ENCODE measurements at places on chromosomes 2 and 18.
A peak's percentile ranks its signal among the peaks of the same experiment; 100 is the strongest.

DNA sequence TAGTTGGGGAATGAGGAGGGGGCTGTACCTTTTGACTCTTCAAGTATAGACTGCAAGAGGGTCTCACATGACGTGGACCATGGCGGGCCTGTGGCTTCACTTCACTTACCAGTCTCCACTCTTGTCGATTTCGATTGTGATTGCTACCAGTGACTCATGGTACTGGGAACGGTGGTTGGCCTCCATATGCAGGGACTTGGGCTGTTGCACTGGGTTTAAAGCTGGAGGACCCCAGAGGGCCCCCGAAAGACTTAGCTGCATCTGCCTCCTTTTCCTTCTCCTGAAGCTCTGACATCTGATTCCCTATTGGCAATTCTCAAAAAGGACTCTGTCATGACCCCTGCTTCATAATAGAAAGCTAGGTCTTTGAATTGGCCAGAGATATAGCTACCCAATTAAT is 43.4 kb downstream of the HK2 start:
- DNase-seq = no peak

DNA sequence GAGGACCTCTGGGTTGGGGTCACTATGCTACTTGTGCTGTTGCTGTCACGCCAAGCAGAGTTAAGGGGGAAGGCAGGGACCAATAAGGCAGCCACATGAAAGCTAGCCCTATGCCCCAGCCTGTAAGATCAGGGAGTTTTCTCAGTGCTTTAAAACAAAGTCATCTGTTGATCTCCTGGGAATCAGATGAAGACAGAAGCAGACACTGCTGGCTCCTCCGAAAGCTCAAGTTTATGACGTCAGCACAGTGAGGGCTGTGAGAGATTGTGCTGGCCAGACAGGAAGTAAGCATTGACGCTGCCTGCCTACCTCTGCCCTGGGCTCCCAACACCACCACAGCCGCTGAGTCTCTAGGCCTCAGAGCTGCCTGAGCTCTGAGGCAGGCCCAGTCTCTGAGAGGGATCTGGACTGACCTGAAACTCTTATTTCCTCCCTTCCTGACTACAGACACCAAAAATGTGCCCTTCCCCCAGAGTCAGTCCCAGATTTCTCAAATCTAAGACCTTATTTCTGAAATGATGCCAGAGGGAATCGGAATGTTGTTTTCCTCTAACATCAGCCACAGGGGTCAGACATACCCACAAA is 118.1 kb upstream of the EPAS1 start:
- peak; percentile 89 for DNase-seq

- peak; percentile 83 for DNase-seq
Measured at GRCh38 chr2:74632209-74632938, 15.8 kb downstream of the M1AP start.

DNA sequence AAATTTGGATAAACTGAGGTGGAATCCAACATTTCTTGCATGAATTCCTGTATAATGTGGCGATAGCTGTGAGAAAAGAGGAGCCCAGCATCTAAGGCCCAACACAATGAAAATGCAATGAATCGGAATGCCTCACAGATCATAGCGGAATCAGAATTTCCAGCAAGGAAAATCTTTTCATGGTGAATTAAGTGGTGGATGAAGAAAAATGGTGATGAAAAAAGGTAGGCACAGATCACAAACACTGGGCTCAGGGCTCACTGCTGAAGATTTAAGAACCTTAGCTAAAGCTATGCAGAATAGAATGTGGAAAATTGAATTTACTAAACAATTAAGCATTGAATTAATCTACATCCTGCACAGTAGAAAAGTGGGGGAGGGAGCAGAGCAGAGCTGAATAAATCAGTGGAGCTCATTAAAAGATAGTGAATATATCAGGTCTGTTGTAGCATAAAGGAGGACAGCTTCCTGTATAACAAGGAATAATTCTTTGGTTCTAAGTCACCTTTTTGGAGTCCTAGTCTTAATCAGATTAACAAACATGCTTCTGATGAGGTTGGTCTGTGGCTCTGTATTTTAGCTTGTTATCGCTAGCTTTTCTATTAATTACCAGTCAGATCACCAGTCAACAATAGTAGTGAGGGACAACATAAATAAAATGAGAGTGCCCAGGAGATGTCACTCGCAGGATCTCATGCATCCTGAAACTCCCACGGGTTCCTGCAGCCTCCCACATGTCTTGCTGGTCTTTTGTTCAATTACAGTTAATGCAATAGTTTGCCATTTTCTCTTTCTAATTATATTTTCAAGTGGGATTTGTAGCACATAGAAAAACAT is 27.0 kb downstream of the MEIS1 start:
- no peak for DNase-seq

DNA sequence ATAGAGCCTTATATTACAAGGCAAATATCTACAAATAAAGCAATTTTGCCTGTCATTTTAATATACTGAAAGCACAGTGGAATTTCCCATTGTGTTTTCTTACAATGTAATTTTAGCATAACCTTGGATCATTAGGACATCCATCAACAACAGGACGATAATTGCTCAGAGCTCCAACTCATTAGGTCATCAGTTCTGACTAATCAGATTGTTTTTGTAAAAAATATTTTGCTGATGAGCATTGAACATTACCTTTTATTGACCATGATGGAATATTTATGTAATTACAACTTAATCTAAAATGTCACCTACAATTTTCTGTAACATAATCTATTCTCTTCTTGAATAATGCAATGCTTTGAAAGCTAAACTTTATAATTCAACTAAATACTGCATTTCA is 215.3 kb upstream of the DSEL start:
- peak; percentile 5 for DNase-seq

- DNase-seq = peak; percentile 25
Measured at GRCh38 chr2:189836644-189837043, 52.4 kb downstream of the PMS1 start.

GRCh38 chr2:233032551-233033320 is at the start of gene NEU2:
NEU2 (plus strand) TSS chr2:233032672; CDS start chr2:233032672, 0 bp downstream.
- DNase-seq = no peak

GRCh38 chr2:88320076-88320773 is 132.3 kb downstream of the FOXI3 start:
- DNase-seq = no peak

- DNase-seq = peak; percentile 81
Measured at GRCh38 chr2:138615257-138615656, 113.7 kb downstream of the SPOPL start.

- DNase-seq = no peak
Measured at GRCh38 chr2:62698653-62699052, 6.9 kb upstream of the EHBP1 start.

- DNase-seq = peak; percentile 32
Measured at GRCh38 chr2:45220227-45220626, 211.0 kb upstream of the SIX2 start.

DNA sequence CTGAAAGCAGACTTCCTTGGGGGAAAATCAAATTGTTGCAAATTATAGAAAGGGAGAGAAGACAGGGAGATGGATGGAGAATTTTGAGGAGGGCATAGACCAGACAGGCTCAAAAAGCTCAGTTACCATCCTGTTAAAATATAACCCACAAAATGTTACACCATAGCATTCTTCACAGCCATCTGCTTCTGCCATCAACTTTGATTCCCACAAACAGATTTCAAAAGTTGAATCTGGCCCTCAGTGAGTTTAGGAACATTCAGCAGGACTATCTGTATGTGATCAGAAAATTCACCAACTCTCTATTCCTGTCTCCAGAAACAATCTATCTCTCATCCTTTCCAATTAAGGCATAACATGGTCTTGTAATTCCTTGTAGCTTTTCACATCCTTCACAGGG is 159.8 kb upstream of the CCDC68 start:
- no peak for DNase-seq

DNA sequence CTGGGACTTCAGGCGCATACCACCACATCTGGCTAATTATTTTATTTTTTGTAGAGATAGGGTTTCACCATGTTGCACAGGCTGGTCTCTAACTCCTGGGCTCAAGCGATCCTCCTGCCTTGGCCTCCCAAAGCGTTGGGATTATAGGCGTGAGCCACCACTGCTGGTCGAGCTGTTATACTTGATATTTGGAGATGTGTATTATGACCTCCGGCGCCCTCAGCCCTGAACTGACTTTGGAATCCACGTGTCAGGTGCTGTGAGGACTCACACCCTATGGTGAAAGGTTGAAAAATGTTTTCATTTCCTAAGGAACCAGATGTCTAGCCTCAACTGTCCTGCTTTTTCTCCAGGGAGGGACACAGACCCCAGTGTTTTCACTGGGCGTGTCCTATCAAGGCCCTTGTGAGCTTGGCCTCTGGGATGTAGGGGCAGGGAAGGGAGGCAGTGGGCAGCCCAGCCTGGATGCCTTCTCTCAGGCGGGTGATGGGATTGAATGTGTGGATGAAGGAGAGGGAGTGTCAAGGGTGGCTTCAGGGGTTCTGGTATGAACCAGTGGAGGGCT is 56.4 kb upstream of the HAAO start:
- DNase-seq = no peak

DNA sequence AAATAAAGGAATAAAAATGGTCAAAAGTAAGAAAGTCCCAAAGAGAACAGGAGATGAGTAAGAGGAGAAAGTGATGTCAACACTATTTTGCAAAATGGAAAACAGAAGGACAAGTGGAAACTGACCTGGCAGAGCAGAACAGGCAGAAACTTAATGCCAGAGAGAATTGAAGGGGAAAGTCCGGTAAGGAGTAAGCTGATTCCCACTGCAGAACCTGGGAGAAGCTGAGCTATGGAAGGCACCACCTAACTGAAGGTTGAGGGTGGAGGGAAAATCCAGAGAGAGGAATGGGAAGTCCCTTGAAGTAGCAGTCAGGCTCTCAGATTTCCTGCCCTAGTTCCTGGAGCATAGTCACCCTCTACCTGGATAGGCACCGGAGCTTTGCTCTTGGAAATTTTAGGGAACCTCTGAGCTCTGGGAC is 59.8 kb downstream of the MOGAT1 start:
- DNase-seq = no peak

GRCh38 chr2:23293063-23293462 is 91.9 kb upstream of the KLHL29 start:
- peak; percentile 47 for DNase-seq

GRCh38 chr18:7479756-7480155 is 87.4 kb upstream of the PTPRM start:
- DNase-seq = no peak

GRCh38 chr2:68721482-68722101 is 13.0 kb upstream of the ARHGAP25 start:
- DNase-seq = peak; percentile 73

DNA sequence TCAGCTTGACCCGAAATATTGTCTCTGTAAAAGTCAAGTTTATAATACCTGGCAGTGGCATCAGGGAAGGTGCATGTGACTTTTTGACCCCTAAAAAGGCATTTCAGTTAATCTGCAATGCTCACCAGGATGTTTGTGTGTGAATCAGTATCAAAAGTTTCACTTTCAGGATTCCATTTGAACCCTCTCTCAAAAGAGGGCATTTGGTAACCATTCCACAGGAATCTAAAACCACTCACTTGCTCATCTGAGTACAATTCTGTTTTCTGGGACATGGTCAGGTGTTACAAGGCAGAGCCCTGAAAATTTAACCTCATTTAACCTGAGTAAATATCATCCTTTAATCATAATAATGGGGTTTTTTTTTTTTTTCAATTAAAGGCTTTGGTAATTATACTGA is 77.9 kb upstream of the KLF7 start:
- no peak for DNase-seq

DNA sequence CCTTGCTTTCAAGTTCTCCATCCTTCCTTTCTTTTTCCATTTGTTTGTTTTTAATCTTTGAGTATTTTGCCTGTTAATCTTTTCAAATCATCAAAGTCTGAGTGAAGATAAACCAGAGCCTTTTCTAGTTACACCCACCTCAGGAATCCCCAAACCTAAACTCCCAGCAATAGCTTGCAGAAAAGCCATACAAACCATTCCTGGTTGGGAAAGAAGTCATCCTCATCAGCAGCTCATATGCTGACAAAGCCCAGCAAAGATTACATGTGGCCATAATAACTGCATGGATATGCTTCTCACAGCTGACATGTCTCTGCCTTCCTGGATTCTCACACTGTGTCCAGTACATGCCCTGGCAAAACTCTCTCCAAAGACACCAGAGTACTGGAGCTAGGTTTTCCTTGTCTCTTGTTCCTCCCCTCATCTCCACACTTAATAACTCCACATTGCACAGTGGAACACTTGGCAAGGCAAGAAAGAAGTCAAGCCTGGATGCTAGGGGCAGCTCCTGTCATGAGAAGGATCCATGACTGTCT is 126.4 kb upstream of the TLK1 start:
- DNase-seq = no peak
